ENCODE measurements at places on chromosomes 16 and 17.

DNA sequence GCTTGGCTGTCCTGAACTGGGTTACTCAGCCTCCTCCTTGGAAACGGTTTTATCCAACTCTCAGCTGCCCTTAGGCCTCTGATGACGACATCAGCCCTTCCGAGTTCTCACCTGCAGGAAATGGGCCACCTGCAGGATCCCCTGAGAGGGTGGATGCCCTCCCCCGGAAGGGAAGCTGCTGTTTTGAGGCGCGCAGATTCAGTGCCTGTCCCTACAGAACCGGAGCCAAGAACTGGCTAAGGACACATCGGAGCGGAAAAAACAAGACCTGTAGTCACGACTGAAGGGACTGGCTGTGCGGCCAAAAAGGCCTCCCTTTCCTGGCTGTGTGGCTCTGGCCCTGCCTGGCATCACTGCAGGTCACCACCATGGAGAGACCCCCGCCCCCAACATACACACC, 11.7 kb upstream of the C16orf95 start:
- no peak for DNase-seq

DNA sequence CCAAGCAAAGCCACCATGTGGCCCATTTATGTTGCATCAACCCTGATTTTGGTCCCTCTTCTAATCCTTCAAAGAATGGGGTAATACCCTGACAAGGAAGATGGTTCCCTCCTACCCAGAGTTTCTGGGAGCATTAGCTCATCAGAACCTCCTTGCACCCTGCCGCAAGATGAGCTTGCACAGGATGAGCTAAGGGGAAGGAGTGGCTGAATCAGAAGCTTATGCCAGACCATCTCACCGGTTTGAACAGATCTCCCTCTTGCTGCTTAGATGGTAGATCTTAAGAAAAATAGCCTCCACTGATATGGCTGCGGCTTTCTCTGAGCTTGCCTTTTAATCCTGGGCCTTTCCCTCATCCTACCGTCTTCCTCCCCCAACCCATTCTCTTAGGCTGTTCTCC, 175.1 kb downstream of the SOX9 start:
- DNase-seq = no peak

DNA sequence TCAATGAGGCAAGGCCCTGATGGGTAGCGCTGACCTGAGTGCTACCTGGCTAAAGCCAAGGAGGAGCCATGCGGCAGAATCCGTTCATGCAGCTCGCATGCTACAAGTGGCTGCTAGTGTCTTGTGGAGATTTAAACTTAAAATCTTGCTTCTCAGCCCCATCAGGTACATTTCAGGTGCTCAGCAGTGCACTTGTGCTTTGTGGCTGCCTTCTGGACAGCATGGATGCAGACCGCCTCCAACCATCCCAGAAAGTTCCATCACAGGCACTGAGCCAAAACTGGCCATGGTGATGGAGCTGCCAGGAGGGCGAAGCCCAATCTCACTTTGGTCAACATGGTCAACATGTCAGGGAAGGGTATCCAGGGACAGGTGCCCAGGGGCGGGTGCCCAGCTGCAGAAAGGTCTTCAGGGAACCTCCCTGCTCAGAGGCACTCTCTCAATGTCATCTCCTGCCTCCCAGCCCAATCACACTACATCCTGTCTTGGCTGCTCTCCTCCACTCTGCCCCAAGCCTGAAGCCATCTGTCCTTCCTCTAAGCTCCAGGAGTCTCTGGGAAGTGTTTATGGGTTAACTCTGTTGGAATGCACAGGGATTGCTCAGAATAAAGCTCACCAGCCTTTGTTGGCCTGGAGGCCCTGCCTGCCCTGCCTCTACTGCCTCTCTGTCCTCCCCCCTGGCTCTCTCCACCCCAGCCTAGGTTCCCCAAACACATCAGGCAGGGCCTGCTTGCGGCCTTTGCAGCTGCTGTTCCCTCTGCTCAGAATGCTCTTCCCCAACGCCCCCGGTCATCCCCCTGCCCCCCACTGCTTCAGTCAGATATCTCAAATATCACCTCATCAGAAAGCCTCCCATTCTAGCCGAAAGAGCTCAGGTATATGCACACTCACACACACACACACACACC, 18.3 kb upstream of the TNFRSF13B start:
- no peak for DNase-seq

DNA sequence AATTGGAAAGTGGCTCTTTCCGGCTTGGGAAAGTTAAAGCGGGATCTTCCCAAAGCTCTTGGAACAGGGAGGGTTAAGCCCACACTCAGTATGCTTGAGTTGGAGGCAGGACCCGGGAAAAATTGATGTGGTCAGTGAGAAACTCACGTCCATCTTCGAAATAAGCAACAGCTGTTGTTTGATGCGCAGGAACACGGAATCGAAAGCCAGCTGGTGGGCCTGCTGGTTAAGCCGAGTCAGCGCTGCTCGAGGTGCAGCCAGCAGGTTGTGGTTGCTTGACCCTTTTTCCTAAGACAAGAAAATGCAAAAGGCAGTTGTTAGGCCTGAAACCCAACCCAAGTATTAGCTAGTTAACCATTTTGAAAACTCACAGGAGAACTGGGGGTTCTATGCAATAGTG, 49.4 kb downstream of the COG7 start:
- DNase-seq = no peak

GRCh38 chr17:67993153-67993997, 2.9 kb downstream of the C17orf58 start:
- peak; percentile 70 for DNase-seq

- DNase-seq = no peak
Observed at GRCh38 chr17:40371261-40371929, 6.9 kb upstream of the GJD3 start.

GRCh38 chr16:21643785-21644184, 8.6 kb downstream of the IGSF6 start:
- DNase-seq = no peak

GRCh38 chr17:51189628-51190027, 23.4 kb downstream of the NME2 start:
- no peak for DNase-seq

- DNase-seq = no peak
Observed at GRCh38 chr17:58527949-58528348, 13.5 kb upstream of the MTMR4 start.

DNA sequence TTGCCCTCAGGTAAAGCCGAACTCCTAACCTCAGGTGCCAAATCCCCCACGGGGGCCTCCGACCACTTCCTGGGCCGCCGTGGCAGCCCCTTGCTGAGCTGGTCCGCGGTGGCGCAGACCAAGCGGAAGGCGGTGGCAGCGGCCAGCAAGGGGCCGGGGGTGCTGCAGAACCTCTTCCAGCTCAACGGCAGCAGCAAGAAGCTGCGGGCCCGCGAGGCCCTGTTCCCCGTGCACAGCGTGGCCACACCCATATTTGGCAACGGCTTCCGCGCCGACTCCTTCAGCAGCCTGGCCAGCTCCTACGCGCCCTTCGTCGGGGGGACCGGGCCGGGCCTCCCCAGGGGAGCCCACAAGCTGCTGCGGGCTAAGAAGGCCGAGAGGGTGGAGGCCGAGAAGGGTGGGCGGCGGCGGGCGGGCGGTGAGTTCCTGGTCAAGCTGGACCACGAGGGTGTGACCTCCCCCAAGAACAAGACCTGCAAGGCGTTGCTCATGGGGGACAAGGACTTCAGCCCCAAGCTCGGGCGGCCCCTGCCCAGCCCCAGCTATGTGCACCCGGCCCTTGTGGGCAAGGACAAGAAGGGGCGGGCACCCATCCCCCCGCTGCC, 51.6 kb downstream of the ACTG1 start:
- DNase-seq = no peak

- no peak for DNase-seq
Observed at GRCh38 chr17:83201206-83202001, 122.0 kb downstream of the METRNL start.

DNA sequence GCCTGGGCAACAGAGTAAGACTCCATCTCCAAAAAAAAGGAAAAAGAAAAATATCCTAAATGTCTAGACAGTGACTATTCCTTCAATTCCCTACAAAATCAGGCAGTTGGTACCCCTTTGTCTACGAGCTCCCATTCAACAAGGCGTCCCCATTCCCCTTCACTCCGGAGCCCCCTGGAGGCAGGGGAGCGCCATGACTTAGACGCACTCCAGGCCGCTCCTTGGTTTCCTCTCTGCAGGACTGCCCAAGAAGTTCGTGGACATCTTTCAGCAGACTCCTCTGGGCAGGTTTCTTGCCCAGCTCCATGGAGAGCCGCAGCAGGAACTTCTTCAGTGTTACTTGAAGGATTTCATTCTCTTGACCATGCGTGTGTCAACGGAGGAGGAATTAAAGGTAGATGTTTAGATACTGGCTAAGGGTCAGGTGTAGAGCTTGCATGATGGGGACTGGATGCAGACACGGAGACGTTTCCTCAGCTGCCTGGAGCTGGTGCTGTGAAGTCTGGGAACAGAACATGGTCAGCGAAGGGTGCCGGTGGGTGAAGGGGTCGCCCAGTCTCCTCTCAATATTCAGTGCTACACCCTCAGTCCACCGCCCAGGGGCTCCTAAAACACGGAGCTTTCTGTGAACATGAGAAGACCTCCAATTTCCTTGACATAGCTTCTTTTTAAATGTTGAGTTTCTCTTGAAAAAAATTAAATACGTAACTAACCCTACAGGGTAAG, 53.3 kb upstream of the ENDOV start:
- no peak for DNase-seq

DNA sequence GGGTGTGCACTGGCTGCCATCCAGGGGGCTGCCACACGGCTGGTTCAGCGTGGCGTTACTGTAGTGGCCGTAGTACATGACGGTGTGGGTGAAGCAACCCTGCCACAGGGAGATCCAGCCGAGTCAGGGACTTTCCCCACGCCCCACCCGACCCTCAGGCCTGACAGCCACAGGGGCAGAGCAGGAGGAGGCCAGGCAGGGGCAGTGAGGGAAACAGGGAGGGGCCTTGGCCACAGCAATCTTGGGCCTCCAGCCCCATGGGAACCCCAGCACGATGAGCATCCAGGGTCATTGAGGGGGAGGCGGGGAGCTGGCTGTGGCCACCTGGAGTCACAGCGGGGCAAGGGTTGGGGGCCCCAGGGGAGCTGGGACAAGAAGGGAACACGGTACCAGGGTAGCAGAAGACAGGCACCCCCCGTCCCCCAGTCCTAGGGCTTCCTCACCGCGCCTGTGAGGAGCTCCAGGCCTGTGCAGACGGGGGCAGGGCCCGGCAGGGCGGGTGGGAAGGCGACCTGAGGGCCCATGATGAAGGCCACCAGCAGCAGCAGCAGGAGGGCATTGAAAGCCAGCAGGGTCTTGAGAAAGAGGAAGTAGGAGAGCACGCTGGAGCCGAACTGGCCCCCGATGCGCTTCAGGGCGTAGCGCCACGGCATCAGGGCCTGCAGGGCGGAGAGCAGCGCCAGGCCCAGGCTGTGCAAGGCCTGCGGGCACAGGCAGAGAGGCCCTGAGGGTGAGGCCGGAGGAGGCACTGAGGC, 4.3 kb downstream of the TMC6 start:
- DNase-seq = no peak

DNA sequence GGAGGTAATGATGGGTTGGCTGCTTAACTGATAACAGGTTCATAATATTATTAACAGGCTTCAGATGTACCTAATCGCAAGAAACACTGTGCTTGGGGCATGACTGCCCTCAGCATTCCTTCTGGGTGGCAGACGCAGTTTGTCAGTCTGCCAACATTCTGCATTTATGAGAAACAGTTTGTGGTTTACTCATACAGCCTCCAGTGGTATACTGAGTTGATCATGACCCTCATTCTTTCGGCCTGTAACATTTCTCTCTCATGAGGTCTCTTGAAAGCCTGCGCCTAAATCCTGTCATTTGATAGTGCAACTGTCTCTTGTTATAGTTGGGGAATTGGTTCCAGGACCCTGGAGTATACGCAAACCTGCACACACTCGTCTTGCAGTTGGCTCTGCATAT, 4.9 kb upstream of the RUSF1 start:
- no peak for DNase-seq

DNA sequence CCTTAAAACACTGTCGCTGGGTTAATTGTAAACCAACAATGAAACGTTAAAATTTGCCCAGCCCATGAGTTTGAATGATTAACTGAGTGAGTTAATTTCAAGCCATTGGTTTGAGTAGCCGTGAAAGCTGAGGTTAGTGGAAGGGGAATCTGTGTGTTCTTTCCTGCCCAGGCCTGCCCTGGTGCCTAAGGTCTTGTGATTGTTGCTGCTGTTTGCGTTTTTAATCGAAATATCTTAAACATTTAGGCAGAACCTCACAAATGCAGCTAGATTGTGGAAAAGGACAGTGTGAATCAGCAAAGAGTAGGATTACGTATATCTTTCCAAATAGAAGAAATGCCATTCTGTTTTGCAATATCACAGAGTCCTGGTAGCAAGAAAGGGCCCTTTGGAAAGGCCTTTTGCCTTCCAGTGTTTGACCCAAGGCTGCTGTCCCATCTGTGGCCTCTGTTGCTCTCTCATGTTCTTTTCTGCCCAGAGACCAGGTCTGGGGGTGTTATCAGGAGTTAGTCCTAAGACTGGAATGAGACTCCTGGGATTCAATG, 113.8 kb downstream of the MSI2 start:
- DNase-seq = no peak

DNA sequence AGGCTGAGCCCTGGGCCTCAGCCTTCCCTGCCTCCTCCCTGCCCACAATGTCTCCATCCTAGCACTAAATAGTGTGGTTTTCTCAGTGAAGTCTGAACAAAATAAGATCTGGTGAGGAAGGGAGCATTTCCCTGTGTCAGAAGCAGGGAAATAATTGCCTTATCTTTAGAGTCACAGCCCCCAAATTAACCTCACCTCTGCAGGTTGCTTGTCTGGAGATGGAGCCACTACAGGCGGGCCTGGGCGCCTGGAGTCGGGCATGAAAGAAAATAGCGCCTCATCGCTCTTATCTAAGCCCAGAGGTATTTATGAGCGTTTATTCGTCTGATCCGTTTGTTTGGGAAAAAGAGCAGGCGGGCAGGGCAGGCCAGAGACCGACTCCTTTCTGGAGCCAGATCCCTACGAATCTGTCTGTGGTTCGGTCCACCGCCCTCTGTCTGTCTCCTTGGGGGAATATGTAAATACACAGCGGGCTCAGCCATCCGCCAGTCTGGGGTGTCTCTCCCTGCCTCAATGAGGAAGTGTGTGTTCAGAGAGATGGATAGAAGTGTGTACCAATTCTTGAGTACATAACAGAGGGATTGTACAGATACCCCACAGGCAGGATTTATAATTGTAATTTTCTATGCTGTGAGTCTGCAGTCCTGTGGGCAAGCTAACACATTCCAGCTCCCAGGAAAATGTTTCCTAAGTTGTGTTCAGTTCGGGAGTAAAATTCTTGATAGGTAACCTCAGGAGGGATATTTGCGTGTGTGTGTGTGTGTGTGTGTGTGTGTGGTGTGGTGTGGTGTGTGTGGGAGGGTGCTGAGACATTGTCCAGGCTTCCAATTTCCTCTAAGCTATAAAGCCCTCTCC, 4.3 kb downstream of the HOXB6 start:
- no peak for DNase-seq

- DNase-seq = no peak
Observed at GRCh38 chr17:56457501-56457900, 136.0 kb upstream of the NOG start.

- DNase-seq = peak; percentile 56
Observed at GRCh38 chr17:43021741-43022512, at the start of gene VAT1. TSS of gene VAT1 (minus strand) at chr17:43022385. CDS start at chr17:43022322, 63 bp downstream.

GRCh38 chr17:21376081-21376758, at the start of gene KCNJ12:
TSS of gene KCNJ12 (plus strand) at chr17:21376357. CDS start at chr17:21415343, 38,986 bp downstream.
- no peak for DNase-seq

- no peak for DNase-seq
Observed at GRCh38 chr16:49583911-49584310, 210.3 kb downstream of the C16orf78 start.

- DNase-seq = no peak
Observed at GRCh38 chr16:76634847-76635697, 357.9 kb downstream of the CNTNAP4 start.

All from NCI-H1092 (cell line).